ENCODE measurements at places on chromosomes 7 and 10. TPM values are rescaled to one million over a fixed set of nuclear protein-coding genes. Genes with fewer than 3 reads are reported as not detected.

The SPDYE1 gene
- not detected for total RNA-seq

The FGFBP3 gene
- total RNA-seq = 3.0 TPM

The CALHM2 gene
- total RNA-seq = 124 TPM

The FAM200A gene
- total RNA-seq = 6.9 TPM

The FOXK1 gene
- total RNA-seq = 42.1 TPM

The HSPA12A gene
- total RNA-seq = 0.09 TPM

- DNase-seq = peak; percentile 22
Measured at GRCh38 chr7:157652954-157653826, 316.4 kb downstream of the DNAJB6 start.

GRCh38 chr7:84705706-84706105, 481.1 kb downstream of the SEMA3D start:
- no peak for DNase-seq

DNA sequence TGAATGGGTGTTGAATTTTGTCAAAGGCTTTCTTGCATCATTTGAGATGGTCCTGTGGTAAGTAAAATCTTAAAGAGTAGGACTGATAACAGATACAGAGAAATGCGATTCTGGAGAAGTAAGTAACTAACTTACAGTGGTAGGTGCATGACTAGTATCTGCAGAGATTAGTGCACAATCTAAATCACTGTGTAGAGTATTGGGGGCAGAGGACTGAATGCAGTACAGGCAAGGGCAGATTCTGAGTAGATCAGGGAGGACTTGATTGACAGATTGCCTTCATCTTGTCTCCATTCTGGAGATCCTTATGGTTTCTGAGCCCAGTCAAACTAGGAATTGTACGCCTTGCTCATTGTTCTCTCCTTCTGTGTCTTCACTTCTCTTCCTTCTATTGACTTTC, 736.0 kb downstream of the AUTS2 start:
- no peak for DNase-seq

GRCh38 chr10:71431239-71432100, 34.8 kb downstream of the CDH23 start:
- DNase-seq = no peak

DNA sequence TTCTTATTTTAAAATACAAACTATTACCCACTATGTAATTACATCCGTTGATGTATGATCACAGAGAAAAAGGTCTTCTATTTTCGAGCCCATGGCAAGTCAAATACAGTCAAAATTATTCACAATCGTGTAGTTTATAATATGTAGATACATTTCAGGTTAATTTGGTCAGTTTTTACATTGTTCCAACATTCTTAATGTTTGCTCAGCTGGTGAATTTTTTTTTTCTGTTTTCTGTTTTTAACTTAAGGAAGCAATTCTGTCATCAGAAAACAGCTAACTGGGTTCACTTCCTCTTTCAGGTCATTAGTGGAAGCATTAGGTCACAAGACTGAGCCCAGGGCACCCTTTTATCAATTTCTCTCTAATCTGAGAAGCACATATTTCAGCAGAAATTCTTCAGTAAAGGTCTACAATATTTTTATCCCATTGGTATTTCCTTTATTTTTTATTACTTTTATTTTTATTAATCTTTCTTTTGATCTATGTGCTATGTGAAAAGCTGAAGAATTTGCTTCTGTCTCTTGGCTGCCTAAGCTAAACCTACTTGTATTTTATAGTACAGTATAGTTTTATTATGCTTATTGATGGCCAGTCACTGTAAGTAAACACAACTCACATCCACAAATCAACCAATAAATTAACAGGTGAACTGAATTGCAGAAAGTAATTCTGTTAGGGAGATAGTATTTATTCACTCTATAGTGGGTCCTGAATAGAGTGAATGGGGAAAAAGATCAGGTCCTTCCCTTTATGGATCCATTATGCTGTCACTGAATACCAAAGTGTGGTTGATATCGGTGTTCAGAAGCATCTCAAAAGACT, 84.6 kb downstream of the ICA1 start:
- DNase-seq = no peak

DNA sequence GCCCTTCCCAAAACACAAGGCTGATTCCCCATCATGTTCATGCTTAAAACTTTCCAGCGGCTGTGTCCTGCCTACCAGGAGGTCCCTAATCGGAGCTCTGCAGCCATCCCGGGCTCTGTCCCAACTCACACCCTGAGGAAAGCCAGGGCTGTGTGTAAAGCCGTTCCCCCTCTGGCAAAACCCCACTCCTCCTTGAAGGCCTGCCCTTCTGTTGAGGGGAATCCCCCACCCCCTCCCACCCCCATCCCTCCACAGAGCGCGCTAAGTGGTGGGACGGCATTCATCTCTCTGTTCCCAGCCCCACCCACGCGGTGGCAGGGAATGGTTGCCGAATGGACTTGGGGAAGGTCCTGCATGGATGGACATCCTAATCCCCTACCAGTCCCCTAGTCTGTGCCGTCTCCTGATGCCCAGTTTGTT, 667 bp upstream of the TMEM120A start:
- DNase-seq = no peak

- DNase-seq = no peak
Measured at GRCh38 chr10:10209167-10209566, 808.5 kb upstream of the CELF2 start.

- no peak for DNase-seq
Measured at GRCh38 chr10:13383399-13383761, 35.3 kb upstream of the SEPHS1 start.

DNA sequence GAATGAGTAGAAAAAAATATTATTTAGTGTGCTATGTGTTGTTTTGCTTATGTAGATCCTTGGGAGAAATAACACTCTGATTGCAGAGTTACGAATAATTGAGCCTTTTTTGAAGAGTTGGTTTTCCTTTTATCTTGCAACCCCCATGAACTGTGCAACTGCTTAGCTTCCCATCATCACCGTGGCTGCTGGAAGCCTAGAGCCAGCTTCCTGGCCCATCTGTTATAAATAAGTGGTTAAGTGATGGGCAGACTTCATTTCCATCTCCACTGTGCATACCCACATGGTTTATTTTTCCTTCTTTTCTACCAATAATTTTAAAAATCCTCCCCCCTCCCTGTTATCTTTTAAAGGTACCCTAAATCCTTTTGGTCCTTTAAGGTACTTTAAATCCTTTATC, 554.9 kb upstream of the GALNT17 start:
- DNase-seq = no peak

DNA sequence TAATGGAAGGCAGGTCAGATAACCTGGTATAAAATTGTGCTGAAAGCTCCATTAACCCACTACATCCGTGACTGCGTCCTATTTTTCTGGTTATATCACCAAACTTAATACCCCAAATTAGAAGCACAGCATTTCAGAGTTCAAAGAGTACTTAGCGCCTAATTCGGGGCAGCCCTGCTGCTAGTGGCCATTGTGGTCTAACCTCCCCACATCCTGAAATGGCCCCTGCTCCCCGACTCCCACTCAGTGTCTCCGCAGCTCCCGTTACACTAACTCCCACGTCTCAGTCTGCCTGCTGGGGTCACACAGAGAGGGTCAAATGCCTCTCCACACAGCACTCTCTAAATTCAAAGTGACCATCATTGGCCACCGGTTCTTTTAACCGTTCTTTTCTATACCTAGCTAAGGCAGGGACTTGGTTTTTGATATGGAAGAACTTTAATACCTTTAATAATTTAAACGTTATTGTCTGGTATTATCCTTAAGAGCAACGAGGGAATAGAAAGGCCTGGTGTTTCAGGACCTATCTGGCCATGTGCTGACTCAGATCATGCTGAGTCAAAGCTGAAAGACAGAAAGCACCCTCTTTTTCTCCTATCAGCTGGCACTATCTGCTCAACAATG, 117.1 kb downstream of the KMT2E start:
- DNase-seq = no peak

GRCh38 chr10:108852211-108852610, 1071.1 kb downstream of the XPNPEP1 start:
- DNase-seq = no peak

GRCh38 chr7:17298840-17299482, 509 bp downstream of the AHR start:
- peak; percentile 77 for DNase-seq

GRCh38 chr10:44259090-44259874, 125.6 kb downstream of the CXCL12 start:
- DNase-seq = no peak

DNA sequence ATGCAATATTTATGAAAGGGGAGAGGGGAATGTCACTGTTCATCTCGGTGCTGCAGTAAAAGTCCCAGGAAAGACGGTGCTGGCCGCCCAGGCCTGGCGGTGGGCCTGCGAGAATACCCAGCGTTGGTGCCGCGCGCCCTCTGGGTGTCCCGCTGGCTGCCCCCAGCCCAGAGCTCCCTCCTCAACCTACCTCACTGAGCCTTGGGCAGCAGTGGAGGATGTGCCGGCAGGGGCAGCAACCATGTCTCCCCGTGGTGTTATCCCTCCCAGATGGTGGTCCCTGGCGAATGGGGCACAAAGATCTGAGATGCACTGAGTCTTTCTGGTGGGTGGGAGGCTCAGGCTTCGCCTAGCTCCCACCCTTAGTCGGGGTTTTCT, 9.5 kb upstream of the TLX1 start:
- no peak for DNase-seq

Measured in activated naive CD8-positive, alpha-beta T cell treated with anti-CD3 and anti-CD28 coated beads, Interleukin-2, amount 10 ng/mL, durations not matched to agents 7 days and 5 days (primary cell).